ENCODE measurements at places on chromosomes 3 and 15. TPM values are rescaled to one million over a fixed set of nuclear protein-coding genes. Genes with fewer than 3 reads are reported as not detected.

The MKRN2 gene
- total RNA-seq: 37.4 TPM

The PIGBOS1 gene
- total RNA-seq: 7.4 TPM

The GRM7 gene
- not detected for total RNA-seq

The STRA6 gene
- 1.9 TPM for total RNA-seq

The TRH gene
- total RNA-seq: not detected

The ACTC1 gene
- not detected for total RNA-seq

The ANKDD1A gene
- 0.51 TPM for total RNA-seq

The CCDC33 gene
- 2.5 TPM for total RNA-seq

The RASA2 gene
- 10.1 TPM for total RNA-seq

The PDZRN3 gene
- total RNA-seq: 0.22 TPM

The SH2D7 gene
- total RNA-seq: not detected

GRCh38 chr3:63386568-63386967 is 108.5 kb downstream of the SYNPR start:
- no peak for DNase-seq

DNA sequence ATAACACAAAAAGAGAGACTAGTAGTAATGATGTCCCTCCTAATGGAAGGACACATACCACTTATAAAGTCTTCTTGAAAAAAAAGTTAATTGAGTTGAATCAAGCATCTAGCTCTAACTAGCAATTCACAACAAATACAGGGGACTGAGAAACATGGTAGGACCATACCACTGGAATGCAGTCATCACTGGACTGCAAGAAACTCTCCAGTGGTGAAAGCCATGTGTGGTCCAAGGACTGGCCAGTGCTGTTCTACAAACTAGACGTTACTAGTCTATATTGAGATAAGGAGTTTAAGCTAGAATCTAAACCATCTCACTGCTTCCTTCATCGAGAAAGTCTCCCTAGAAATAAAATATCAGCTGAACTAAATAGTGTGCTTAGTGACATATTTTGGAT is 16.7 kb downstream of the FBN1 start:
- no peak for DNase-seq

DNA sequence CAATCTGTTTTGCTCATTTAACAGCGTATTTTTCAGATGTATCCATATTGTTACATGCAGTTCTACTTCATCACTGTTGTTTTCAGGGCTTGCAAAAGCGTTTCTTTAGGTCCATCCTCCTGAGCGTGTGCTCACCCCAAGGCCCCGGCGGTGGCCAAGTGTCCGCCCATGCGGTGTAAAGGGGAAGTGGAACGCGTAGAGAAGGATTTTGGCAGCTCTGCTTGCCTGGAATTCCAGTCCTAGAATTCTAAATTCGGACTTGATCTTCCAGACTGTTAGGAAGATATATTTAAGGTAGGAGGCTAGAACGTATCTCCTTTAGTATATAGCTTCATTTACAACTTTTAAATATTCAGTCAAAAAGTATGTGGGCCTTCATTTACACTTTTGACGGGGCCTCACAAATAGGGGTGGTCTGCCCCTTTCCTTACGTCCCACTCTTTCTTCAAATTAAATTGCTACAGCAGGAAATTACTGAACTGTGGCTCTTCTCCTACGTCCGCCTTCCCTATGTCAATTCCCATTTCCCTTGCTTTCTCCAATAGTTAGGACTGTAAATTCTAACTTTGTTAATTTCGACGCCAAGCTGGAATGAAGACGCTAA is 609 bp upstream of the TBC1D23 start:
- no peak for DNase-seq

DNA sequence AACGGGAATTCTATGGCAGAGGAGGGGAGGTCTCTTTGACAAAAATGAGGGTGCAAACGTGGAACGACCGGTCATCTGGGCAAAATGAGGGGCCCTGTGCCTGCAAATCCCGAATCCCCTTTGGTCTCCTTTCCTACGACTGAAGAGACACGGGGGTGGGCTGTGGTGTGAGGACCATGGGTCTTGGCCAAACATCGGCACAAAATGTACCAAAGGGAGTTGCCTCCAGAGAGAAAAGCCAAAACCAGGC is 498 bp downstream of the ZNF280D start:
- no peak for DNase-seq

- DNase-seq: no peak
Observed at GRCh38 chr3:29502771-29503170, 221.9 kb downstream of the RBMS3 start.

DNA sequence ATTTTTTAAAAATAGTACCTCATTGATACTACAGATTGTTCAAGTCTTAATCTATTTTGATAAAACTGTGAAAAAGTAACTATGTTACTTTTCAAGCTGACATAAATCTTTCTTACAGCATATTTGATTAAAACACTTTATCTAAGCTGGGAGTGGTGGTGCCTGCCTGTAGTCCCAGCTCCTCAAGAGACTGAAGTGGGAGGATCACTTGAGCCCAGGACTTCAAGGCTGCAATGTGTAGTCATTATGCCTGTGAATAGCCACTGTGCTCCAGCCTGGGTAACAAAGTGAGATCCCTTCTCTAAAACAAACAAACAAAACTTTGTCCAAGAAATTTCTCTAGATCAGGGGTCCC is 59.6 kb upstream of the NEDD4 start:
- no peak for DNase-seq

DNA sequence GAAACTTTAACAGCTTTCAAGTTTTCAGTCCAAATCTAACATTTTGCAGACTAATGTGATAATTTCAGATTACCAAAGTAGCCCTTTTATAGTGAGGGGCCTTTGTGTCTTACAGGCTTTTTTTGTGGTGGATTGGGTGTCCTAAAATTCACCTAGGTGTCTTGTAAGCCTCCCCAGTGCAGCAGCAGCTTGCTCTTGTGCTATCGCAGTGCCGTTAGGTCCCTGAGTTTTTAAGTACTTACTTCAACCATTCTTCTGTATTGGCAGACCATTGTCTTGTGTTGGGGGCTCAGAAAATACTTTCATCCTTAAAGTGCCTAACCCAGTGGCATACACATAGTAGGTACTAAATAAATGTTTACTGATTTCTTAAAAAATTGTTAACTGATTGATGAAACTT is 2.1 kb downstream of the PDE8A start:
- no peak for DNase-seq

GRCh38 chr3:35793667-35794066 is 154.3 kb downstream of the ARPP21 start:
- no peak for DNase-seq

DNA sequence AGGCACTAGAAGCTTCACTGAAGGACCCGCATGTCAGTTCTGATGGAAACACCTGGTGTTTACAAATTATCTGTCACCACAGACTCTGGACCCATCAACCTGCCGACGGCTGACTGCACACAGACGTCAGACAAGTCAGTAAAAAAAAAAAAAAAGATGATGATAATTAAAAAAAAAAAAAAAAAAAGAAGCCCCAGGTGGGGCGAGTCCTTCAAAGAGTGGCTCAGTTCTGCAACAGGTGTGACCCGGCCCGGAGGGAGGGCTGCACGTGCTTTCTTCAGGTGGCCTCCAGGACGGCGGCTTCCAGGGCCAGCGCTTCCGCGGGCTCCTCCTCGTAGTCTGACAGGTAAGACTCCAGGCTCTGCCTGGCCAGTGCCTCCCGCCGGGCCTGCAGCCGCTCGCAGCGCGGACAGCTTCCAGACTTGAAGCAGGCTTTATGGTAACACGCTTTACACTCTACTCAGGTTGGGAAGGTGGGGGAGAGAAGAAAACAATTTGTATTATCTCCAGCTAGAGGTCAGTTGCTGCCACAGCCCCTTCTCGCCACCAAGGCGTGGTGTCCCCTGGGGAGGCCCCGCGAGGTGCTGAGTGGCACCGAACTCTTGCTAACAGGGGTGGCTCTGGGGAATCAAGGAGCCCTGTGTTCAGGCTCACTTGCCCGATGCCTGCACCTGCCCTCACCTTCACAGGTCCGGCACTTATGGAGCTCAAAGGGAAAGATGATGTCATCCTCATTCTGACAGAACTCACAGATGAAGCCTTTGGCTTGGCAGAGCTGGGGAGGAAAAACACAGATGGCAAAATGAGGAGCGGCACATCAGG is 61.8 kb downstream of the RUBCN start:
- no peak for DNase-seq

GRCh38 chr3:88141458-88142083 is 8.2 kb upstream of the C3orf38 start:
- no peak for DNase-seq

GRCh38 chr3:187197335-187197649 is at the start of gene RTP1:
Gene RTP1, plus strand, starts transcription at chr3:187197486. Its CDS starts 30 bp downstream, at chr3:187197516.
- DNase-seq: no peak

DNA sequence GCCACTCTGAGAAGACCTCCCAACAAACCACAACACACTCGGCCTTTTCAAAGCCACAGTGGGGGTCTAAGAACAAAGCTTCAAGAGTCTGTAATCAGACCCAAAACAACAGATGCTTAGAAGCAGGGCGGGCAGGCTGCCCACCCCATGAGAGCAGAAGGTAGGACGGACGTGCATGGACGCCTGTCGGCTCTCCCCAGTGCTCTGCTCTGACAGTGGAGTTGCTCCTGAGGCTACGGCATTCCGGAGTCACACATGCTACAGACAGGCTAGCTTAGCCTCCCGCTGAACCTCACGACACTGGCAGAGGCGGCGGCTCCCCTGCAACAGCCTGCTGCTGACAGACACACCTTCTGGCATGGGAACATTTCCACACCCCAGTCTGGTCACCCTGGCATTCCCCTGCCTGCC is 33.5 kb downstream of the SLCO2A1 start:
- DNase-seq: no peak

GRCh38 chr3:198030726-198031125 is 70.7 kb downstream of the LMLN start:
- DNase-seq: no peak

DNA sequence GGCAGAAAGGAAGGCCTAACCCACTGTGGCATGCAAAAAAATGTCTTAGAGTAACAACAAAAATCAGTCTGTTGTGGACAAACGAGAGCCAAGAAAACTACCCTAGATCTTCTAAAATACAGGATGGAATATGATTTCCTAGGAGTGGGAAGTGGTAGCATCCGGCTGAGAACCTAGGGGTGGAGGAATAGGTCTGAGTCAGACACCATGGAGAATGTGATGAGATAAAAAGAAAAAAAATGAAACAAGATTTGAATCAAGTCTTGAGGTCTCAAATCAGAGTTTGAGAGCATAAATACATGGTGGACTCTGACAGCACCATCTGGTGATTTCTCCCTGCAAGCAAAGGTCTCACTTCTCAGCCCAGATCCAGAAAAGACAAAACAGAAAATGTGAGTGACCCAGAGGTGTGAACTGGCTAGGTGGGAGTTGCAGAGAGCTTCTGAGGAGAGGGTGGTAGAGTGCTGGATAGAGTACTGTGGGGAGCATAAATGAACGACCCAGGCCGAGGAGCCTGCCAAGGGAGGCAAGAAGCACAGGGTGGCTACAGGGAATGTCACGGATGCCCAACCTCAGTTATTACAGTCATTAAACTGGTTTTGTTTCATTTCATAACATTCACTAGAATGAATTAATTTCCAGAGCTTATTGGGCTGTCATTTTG is 27.6 kb upstream of the VEPH1 start:
- DNase-seq: no peak

- no peak for DNase-seq
Observed at GRCh38 chr15:46344915-46345314, 710.1 kb downstream of the SQOR start.

DNA sequence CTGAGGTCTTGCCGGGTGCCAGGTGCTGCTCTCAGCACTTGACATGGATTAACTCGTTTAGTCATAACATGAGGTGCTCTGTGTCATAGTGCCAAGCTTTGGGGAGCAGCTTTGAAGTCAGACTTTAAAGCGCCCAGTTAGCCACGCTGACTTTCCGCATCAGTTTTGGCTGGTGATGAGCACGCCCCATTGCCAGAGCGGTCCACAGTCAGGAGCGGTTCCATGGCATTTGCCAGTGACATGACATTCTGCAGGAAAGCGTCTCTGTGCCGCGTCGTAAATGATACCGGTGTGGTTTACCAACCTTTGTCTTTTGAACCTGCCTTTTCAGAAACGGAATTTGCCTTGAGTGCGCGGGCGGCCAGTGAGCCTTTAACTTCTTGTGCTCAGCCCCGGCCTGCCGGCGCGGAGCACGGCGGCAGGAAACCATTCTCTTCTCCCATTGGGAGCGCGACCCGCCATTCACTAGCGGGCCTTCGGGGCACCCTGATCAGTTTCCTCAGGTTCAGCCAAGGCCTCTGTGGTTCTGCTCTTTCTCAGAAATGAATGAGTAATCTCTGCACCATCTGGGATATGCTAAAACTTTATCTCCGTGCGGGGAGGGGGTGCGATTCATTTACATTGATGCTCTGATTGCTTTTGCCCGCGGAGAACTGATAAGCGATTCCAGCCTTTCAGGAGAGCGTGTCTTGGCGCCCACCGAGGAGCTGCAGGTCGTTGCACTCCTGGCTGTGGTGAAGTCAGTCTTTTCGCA is 1.7 kb upstream of the SLC2A2 start:
- peak; percentile 56 for DNase-seq

GRCh38 chr3:35677797-35678196 is 38.5 kb downstream of the ARPP21 start:
- no peak for DNase-seq

GRCh38 chr3:87082796-87083440 is 92.0 kb upstream of the VGLL3 start:
- DNase-seq: no peak

- no peak for DNase-seq
Observed at GRCh38 chr15:45387380-45388007, 9.2 kb upstream of the GATM start.

DNA sequence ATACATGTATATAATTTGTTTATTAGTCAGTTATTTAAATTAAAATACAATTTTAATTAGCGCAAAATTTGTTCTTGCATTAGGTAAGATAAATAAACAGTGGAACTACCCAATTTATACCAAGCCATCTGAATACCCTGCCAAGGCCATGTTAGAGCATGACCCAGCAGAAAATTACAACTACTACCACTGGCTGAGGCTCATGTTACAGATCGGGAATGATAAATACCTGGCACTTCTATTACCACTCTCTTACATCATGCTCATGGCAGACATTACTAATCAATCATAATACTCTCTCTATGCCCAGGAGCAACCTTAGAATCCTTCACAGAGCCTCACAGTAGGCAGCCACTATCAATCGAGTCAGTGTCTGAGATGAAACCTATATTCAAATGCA is 21.2 kb upstream of the LMOD3 start:
- DNase-seq: no peak

DNA sequence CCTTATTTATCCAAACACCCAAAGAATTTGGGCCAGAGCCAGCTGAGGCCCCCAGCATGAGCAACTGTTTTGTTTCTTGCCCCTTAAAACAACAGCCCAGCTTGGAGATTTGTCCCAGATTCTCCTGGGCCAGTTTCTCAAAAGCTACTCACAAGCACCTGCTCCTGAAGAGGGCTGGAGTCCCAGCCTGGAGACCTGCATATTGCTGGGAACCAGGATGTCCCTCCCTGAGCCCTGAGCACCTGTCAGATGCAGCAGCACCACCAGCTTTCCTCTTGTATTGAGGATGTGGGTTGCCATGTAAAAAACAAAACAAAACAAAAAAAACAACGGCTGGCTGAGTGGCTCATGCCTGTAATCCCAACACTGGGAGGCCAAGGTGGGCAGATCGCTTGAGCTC is 7.0 kb upstream of the RFT1 start:
- no peak for DNase-seq

DNA sequence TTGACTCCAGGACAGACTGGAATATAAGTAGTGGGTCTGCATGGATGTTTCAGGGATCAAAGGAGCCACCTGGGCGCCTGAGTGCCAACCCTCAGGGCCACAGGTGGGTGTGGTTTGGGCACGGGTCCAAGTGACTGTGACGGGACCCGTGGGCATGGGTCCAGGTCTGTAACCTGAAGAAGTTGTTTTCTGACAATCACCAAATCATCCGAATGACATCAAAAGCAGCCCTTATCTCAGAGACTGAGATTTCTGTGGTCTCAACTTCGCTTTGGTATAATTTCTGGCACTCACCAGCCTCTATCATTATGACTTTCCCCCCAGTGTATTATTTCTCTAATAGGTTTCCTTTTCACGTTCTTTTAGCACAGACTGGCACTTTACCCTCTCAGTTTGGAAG is 24.4 kb downstream of the RLBP1 start:
- DNase-seq: no peak

Measured in epithelial cell of proximal tubule (primary cell).